ENCODE measurements at places on chromosomes 3 and 15. TPM values are rescaled to one million over a fixed set of nuclear protein-coding genes. Genes with fewer than 3 reads are reported as not detected.
A peak's percentile ranks its signal among the peaks of the same experiment; 100 is the strongest.

- H3K36me3 ChIP-seq, result no peaks in the 10 kb centered on the region
- no peak overlapping the region for H3K4me3 ChIP-seq
- no peaks in the 10 kb centered on the region for H3K27me3 ChIP-seq
- peak overlapping the region; percentile 57 for H3K27ac ChIP-seq
- peaks cover 66% of the 10 kb centered on the region for H3K4me1 ChIP-seq
These were observed 19.3 kb upstream of the GPX1 start for GRCh38 chr3:49377483-49377882.

DNA sequence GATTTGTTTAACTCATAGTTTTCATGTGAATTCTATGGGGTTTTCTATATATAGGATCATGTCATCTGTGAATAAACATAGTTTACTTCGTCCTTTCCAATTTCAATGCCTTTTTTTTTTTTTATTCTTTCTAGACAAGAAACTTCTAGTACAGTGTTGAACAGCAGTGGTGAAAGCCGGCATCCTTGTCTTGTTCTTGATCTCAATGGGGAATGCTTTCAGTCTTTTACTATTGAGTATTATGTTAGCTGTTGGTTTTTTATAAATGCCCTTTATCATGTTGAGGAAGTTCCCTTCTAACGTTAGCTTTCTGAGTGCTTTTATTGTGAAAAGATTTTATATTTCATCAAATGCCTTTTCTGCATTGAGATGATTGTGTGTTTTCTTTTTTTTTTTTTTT lies 69.0 kb downstream of the SLMAP start:
- no peak overlapping the region for H3K27ac ChIP-seq
- H3K36me3 ChIP-seq, result no peaks in the 10 kb centered on the region
- peaks cover 40% of the 10 kb centered on the region for H3K4me1 ChIP-seq
- no peak for DNase-seq
- H3K27me3 ChIP-seq, result peaks cover 1% of the 10 kb centered on the region

GRCh38 chr3:192261135-192261534 lies 466.2 kb downstream of the FGF12 start:
- no peaks in the 10 kb centered on the region for H3K4me1 ChIP-seq
- H3K27me3 ChIP-seq, result no peaks in the 10 kb centered on the region
- no peak for DNase-seq

- H3K4me3 ChIP-seq, result no peak overlapping the region
- no peak overlapping the region for H3K27ac ChIP-seq
- no peaks in the 10 kb centered on the region for H3K4me1 ChIP-seq
- H3K36me3 ChIP-seq, result no peaks in the 10 kb centered on the region
- H3K27me3 ChIP-seq, result peaks cover 30% of the 10 kb centered on the region
- DNase-seq, result no peak
These were observed 6.0 kb downstream of the WNT5A start for GRCh38 chr3:55480911-55481743.

SLC27A2 gene
- polyA plus RNA-seq, result not detected
